HFFc6 (cell line): ENCODE measurements at places on chromosomes 11 and 22.
A peak's percentile ranks its signal among the peaks of the same experiment; 100 is the strongest.

- DNase-seq: peak; percentile 86
Observed at GRCh38 chr11:72773291-72773690, 20.6 kb downstream of the STARD10 start.

DNA sequence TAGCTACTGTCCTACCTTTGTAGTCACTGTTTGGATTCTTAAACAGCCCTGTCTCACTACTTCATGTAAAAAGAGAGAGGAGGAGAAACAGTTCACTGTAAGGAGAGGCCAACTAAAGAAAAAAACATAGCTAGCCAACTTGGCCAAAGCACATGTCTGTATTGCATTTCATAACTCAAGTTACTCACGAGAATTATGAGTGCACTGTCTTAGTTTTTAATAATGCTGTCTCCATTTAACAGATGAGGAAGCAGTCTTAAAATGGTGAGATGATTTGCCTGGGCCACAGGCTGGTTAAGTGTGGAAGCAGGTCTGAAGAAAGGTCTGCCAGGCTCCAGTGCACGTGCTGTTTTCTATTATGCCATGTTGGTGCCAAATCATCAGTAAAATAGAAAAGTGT lies 104.5 kb downstream of the UVRAG start:
- no peak for DNase-seq

- DNase-seq: no peak
Observed at GRCh38 chr11:55349032-55349431, 6.0 kb downstream of the OR4A16 start.

DNA sequence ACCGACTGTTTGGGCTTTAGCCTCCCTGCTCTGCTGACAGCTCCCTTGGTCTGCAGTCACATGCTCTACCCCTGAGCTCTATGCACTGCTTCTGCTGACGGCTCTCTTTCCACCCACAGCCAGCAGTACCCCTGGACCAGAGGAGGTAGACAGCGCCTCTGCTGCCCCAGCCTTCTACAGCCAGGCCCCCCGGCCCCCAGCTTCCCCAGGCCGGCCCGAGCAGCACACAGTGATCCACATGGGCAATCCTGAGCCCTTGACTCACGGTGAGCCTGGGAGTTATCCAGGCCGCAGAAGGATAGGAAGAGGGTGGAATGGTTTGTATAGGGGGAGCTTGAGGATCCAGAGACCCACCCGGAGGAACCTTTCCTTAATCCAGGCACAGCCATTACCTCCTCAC lies 2.8 kb downstream of the ZFPL1 start:
- DNase-seq: no peak

DNA sequence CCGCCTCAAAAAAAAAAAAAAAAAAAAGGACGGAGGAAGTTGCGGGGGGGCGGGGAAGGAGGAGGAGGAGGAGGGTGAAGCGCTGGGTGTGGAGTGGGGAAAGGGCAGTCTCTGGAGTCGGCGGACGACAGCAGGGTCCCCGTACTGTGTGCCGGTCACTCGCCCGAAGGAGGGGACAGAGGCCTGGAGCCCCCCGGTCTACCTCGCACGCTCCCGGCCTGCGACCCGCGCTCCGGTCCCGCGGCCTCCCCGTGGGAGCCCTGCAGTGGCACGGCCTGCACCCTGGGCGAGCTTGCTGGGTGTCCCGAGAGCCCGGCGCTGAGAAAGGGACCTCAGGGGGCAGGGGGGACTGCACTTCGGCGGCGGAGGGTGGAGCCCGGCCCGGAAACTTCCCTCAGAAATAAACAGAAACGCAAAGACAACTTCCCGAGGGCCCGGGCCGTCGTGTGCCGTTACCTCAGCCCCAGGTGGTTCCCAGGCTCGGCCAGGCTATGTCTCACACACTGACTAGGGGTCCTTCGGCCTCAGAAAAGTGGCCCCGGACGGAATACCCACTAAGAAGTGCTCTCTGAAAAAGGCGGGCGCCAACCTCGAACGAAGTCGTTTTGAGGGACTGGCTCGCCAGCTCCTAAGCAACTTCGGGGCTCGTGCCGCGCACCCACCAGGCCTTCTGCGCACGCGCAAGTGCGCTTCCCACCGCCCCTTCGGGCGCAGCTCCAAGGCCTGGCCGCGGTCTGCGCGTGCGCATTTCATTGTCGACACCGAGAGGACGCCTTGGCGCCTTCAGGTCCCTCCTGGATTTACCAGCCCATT lies at the start of gene MAJIN:
Gene MAJIN (minus strand): TSS at position 688 of the 813 bp plus-strand sequence. CDS start 12,703 bp downstream, outside the sequence.
- no peak for DNase-seq

DNA sequence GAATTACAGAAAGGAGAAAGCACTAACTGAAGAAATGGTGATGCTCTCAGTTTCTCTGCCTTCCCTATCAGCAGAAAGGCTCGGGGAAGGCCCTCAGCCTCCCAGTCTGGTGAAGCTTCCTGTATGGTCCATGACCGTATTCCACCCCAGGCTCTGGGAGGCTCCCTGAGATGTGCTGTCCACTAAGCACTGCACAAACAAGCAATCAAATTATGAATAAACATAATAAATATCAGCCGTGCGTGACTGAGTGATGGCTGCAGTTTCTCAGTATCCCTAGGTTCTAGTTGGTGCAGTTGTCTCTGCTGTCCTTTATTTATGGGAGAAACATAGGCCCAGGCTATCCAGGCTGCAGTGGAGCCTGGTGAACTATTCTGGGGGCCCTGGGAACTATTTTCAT lies 3.6 kb downstream of the SMDT1 start:
- DNase-seq: no peak

DNA sequence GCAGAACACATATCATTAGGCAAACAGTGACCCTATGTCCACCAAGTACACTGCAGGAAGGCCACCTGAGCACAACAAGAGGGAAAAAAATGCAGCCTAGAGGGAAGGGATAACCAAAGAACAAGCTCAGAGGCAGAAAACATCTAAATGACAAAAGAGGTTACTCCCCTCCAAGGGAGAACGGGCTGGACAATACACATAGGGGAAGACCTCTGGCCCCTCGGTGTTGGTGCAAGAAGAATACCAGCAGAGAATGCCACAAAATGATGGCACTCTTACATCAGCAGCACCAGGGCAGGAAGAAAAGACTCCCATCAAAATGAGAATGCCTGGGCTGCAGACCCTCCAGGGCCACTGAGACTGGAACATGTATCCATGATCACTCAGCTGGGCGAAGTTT lies 66.6 kb upstream of the OPCML start:
- DNase-seq: no peak

- no peak for DNase-seq
Observed at GRCh38 chr11:116507849-116508695, 264.7 kb downstream of the BUD13 start.

DNA sequence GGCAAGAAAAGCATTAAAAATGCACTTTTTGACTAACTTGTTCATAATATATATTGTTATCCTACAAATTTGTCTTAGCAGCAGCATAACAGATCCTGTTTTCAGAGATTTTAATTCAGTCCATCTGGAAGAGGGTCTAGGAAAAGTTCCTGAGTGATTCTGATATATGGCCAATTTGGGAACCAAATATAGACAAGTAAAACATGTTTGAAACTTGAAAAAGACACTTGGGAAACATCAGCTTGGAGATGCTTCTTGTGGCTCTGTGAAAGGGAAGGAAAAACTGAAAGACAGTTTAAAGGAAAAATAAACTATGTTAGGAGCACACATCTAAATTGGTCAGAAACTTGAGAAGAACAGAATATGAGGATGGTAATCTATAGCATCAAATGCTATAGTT lies 697.5 kb downstream of the CNTN5 start:
- no peak for DNase-seq

DNA sequence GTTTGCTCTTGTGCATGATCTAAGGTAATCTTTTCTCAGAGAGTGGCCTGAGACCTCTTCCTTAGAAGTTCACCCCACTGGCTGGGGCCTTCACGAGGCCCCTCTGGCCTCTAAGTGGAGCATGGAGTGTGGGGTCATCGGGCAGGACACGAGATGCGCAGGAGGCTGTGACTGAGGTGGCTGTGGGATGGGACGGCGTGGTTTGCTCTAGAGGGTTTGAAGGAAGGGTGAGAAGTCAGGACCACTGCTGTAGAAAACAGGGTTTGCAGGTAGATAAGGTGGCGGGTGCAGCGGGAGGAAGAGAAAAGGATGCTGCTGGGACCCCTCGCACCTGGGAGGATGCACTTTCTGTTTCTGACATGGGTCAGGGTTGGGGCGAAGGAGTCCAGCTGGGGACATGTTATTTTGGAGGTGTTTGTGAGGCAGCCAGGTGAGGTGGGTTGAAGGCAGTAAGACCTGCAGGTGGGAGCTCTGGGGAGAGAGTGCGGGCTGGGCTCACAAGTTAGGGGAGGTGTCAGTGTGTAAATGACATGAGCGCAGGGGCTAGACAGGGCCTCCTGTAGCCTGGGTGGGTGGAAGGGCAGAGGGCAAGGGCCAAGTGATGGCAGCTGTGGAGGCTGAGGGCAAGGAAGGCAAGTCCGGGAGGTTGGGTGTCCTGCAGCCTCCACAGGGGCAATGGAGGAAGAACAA lies 62.5 kb downstream of the KCNQ1 start:
- no peak for DNase-seq

- DNase-seq: no peak
Observed at GRCh38 chr22:40030026-40030757, 35.4 kb downstream of the FAM83F start.

DNA sequence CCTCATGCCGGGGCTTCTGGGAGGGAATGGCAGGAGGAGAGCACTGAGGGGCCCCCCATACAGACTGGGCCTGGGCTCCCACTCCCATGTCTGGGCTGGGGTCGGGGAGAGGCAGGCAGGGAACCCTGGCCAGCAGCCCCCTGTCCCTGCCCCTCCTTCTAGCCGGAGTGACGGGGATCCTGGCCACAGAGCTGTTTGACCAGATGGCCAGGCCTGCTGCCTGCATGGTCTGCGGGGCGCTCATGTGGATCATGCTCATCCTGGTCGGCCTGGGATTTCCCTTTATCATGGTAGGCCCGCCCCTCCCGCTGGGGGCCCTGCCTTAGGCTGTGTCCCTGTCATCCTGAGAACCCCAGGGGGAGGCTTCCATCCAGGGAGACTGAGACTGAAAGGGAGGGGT lies 10.0 kb upstream of the MIF start:
- DNase-seq: no peak

DNA sequence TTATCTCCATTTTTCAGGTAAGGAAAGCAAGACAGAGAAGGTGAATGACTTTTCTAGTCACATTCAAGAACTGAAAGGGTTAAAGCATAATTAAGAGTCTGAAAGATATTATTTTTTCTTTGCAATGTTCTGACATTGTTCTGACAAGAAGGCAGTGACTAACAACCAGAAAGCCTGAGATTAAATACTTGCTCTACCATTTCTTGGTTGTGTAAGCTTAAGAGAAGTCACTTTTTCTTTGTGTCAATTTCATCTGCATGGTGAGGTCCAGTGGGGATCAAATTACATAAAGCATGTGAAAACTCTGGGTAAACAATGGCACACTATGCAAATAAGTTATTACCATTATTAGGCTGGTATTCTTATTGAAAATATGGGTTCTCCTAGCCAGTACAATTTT lies 73.7 kb downstream of the PHF21A start:
- no peak for DNase-seq

DNA sequence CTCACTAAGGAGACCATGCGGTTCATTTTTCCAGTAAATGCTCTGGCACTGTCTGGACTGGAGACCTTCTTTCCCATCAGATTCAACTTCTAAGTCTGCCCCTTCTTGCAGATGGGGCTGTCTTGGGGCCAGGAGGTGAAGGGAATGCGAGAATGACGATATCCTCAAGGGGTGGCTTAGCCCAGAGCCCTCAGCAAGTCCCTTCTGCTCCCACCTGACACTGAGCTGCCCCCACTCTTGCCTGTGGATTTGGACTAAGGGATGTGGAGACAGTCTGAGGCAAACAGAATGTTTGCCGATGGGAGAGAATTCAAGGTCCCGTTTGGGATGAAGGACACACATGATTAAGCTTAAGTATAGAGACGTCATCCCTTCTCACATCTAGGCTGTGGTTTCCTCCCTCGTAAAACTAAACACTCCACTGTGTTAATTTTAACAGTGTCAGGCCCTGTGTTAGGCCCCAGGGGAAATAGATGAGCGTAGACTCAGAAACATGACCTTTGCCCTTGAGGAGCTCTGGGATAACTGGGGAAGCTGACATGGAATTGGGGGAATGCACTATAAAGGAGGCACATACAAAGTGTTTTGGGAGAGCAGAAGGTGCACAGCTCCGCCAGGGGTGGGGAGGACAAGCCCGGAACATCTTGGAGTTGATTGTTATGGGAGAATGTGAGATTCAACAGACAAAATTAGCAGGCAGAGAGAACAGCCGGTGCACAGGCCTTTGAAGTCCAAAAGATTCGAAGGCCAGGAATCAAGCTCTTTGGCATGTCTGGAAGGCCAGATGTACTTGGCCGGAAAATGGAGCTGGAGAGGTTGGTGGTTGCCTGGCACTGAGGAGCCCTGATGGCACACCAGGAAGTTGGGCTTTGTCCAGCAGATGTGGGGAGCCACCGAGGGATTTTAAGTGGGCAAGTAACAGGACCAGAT lies 71.6 kb downstream of the ST3GAL4 start:
- DNase-seq: no peak

GRCh38 chr11:102147632-102148031 lies 37.4 kb downstream of the YAP1 start:
- DNase-seq: no peak

DNA sequence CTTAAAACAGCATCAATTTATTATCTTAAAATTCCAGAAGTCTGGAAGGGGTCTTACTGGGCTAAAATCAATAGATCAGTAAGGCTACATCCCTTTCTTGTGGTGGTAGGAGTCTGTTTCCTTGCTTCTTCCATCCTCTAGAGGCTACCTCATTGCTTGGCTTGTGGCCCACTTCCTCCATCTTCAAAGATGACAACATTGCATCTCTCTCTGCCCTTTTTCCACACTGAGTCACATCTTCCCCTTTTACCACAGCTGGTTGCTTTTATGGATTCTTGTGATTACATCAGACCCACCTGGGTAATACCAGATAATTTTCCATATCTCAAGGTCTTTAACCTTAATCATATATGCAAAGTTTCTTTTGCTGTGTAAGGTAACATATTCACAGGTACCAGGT lies 60.9 kb downstream of the GRIA4 start:
- DNase-seq: no peak

DNA sequence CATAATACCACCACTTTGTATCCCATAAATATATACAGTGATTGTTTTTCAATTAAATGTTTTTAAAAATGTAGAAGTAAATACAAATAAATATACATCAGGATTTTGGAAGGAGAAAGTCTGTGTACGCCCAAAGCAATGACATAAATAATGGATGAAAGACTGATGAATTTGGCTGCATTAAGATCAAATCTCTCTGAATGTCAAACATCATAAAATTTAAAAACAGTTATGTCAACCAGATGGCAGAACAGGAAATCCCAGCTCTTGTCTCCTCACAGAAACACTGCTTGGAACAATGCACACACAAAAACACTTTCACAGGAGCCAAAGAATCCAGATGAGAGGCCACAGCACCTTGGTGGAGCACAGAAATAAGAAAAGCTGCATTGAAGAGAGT lies 332.9 kb downstream of the NTM start:
- DNase-seq: no peak

GRCh38 chr11:117668321-117668751 lies 128.7 kb downstream of the DSCAML1 start:
- DNase-seq: no peak

DNA sequence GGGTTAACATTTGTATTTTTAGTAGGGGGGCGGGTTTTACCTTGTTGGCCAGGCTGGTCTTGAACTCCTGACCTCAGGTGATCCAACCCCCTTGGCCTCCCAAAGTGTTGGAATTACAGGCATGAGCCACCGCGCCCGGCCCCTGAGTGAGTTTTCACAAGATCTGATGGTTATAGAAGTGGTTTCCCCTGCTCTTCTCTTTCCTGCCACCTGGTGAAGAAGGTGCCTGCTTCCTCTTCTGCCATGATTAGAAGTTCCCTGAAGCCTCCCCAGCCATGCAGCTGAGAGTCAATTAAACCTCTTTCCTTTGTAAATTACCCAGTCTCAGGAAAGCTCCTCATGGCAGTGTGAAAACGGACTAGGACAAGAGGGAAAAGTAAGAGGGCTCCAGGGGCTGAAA lies 259.1 kb upstream of the PLET1 start:
- no peak for DNase-seq
